ENCODE measurements at places on chromosomes 6 and 20.

GRCh38 chr6:70411542-70412251 is 1.6 kb upstream of the FAM135A start:
- no peak overlapping the region for H3K27ac ChIP-seq
- H3K36me3 ChIP-seq, result peaks cover 9% of the 10 kb centered on the region
- no peaks in the 10 kb centered on the region for H3K27me3 ChIP-seq
- DNase-seq, result no peak

DNA sequence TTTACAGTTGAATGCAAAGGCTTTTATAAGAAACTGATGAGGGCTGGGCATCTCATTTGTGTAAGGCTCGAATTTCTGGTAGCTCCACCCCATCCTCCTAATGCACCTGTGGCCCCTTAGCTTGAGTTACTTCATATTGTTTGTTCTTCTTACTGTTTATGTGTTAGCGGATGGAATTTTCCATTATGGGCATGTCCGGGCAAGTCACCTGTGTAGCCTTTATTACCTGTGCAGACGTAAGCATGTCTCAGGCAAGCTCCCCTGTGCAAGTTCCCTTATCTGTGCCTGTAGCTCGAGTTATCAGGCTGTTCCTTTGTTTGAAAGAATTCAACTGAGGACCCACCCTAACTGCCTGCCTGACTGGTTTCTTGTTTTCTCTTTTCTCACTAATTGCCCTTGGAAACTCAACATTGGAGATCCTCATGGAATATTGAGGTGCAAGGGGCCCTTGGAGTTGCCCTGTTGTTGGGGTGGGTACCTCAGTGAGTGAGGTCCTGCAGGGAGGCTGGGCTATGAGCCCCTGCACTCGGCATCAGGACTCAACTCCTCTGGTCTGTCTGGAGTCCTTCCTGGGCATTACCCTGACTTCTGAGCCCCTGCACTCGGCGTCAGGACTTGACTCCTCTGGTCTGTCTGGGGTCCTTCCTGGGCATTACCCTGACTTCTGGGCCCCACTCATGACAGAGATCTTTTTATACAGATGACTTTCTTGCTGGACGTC is 207.9 kb upstream of the SULF2 start:
- no peaks in the 10 kb centered on the region for H3K27me3 ChIP-seq
- H3K36me3 ChIP-seq, result no peaks in the 10 kb centered on the region
- no peak for DNase-seq
- no peak overlapping the region for H3K27ac ChIP-seq
- H3K4me3 ChIP-seq, result no peak overlapping the region

DNA sequence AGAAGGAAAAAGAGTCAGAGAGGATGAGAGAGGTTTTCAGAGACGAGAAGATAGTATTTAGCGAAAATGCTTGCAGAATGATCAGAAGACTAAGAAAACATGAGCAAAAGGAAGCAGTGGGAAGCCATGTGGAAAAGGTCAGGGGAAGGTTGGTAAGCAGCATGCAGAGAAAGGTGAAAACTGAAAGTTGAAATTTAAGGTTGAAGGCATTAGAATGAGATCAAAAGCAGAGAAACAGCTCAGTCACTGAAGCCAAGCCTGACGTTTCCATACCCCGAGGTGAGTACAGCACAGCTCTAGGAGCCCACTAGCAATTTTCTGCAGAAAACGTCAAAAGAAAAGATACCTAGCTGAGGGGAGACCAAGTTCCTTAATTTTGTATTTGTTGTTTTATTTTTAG is 19.1 kb upstream of the TFB1M start:
- H3K36me3 ChIP-seq, result no peaks in the 10 kb centered on the region
- no peak overlapping the region for H3K27ac ChIP-seq
- H3K27me3 ChIP-seq, result no peaks in the 10 kb centered on the region
- H3K4me1 ChIP-seq, result no peaks in the 10 kb centered on the region

DNA sequence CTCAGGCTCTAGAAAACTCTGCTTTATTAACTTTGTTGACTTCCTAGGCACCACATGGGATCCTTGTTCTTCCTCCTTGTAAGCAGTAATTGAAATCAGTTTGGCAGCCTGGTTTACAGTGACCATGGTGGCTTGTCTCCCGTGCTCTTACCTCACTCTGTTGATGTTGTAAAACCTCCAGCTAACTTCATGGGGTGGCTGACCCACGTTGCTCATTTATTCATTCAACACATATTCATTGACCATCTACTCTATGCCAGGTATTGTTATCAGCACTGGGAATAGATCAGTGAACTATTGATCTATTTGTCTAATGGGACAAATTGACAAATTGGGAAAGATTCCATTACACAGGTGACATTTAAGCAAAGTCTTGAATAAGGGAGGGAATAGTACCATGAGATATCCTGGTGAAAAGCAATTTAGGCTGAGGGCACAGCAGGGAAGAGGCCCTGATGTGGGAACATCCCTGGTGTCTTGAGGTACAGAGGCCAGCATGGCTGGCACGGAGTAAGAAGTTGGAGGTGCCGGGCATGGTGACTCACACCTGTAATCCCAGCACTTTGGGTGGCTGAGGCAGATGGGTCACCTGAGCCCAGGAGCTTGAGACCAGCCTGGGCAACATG is 19.1 kb downstream of the ESR1 start:
- no peaks in the 10 kb centered on the region for H3K27me3 ChIP-seq
- no peaks in the 10 kb centered on the region for H3K36me3 ChIP-seq
- DNase-seq, result no peak
- no peak overlapping the region for H3K4me3 ChIP-seq
- no peaks in the 10 kb centered on the region for H3K4me1 ChIP-seq

- H3K4me3 ChIP-seq, result no peak overlapping the region
Observed at GRCh38 chr20:14667226-14667625, 329.8 kb upstream of the FLRT3 start.

DNA sequence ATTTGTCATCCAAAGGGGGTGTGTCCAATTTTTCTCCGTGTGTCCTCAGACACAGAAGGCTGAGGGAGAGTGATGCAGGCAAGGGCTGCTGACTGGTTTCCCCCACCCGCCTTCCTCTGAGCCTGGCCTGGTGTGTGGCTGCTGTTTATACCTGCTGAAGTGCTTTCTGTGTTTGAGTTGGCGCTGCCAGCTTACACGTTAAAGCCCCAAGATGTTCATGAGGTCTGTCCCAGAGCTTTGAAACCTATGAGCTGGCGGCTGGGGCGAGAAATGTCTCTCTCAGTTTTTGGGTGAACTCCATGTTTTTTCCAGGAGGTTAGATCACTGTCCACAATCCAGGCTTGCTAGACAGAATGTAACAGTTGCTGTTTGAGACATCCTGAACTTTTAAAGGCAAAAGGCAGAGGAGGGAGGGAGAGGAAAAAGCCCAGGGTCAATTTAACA is 69.0 kb upstream of the CCN2 start:
- DNase-seq, result no peak
- no peak overlapping the region for H3K4me3 ChIP-seq
- no peaks in the 10 kb centered on the region for H3K27me3 ChIP-seq
- no peaks in the 10 kb centered on the region for H3K36me3 ChIP-seq
- peaks cover 11% of the 10 kb centered on the region for H3K4me1 ChIP-seq
- no peak overlapping the region for H3K27ac ChIP-seq

DNA sequence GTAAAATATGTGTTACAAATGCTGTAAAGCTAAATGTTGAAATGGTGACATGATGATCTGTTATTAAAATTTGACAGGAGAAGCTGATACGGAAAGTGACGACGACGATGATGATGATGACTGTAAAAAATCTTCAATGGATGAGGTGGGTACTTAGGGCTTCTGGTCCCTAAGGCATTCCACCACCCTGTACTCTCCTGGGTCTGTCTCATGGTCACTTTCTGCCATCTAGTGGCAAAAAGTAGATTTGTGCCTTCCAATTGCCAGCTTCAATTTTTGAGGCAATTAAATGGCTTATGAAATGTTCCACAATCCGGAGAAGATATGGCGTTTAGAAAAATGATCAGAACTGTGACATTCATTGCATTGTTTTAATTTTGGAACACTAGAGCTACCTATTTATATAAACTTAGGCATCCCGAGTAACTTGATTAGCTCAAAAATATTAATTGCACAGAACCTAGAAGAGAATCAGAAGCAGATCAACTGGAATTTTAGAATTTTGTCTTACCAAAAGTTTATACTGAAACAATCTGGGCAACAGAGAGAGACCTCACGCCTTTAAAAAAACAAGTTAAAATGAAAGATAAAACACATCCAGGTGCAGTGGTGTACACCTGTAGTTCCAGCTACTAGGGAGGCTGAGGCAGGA is 346.5 kb upstream of the PLCB4 start:
- H3K27me3 ChIP-seq, result no peaks in the 10 kb centered on the region
- no peak overlapping the region for H3K4me3 ChIP-seq
- H3K36me3 ChIP-seq, result no peaks in the 10 kb centered on the region

DNA sequence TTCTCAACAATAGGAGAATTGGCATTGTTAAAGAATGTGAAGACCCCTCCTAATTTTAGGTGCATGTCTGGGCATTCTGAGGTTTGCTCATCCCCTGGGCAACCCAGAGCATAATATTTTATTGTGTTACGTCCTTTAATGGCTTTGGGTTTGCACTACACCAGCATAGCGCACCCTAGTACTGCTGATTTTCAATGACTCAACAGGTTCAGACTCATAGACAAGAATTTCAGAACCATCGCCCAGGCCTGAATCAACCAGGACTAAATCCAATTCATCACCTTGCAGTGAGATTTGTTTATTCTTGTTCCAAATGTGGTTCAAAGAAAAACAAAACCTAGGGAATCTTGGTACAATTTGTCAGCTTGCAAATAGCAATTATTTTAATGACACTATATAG is 137.8 kb upstream of the PHACTR1 start:
- H3K27me3 ChIP-seq, result peaks cover 3% of the 10 kb centered on the region
- H3K4me1 ChIP-seq, result no peaks in the 10 kb centered on the region
- H3K27ac ChIP-seq, result no peak overlapping the region
- DNase-seq, result no peak
- peaks cover 2% of the 10 kb centered on the region for H3K36me3 ChIP-seq

GRCh38 chr20:36271639-36272546 is 34.2 kb upstream of the DLGAP4 start:
- H3K4me3 ChIP-seq, result no peak overlapping the region
- no peak for DNase-seq
- H3K36me3 ChIP-seq, result no peaks in the 10 kb centered on the region
- H3K27me3 ChIP-seq, result peaks cover 3% of the 10 kb centered on the region
- no peak overlapping the region for H3K27ac ChIP-seq

GRCh38 chr6:156695742-156696141 is 81.4 kb upstream of the ARID1B start:
- H3K4me1 ChIP-seq, result no peaks in the 10 kb centered on the region
- no peaks in the 10 kb centered on the region for H3K36me3 ChIP-seq
- H3K4me3 ChIP-seq, result no peak overlapping the region
- DNase-seq, result no peak
- no peaks in the 10 kb centered on the region for H3K27me3 ChIP-seq

GRCh38 chr6:123640567-123641187 is 3.9 kb upstream of the TRDN start:
- H3K27me3 ChIP-seq, result no peaks in the 10 kb centered on the region
- H3K4me3 ChIP-seq, result no peak overlapping the region
- no peak for DNase-seq
- H3K27ac ChIP-seq, result no peak overlapping the region

- H3K4me1 ChIP-seq, result peaks cover 5% of the 10 kb centered on the region
- DNase-seq, result no peak
- H3K27me3 ChIP-seq, result no peaks in the 10 kb centered on the region
- H3K4me3 ChIP-seq, result no peak overlapping the region
- peaks cover 84% of the 10 kb centered on the region for H3K36me3 ChIP-seq
- no peak overlapping the region for H3K27ac ChIP-seq
Observed at GRCh38 chr20:11922561-11922960, 4.9 kb downstream of the BTBD3 start.

DNA sequence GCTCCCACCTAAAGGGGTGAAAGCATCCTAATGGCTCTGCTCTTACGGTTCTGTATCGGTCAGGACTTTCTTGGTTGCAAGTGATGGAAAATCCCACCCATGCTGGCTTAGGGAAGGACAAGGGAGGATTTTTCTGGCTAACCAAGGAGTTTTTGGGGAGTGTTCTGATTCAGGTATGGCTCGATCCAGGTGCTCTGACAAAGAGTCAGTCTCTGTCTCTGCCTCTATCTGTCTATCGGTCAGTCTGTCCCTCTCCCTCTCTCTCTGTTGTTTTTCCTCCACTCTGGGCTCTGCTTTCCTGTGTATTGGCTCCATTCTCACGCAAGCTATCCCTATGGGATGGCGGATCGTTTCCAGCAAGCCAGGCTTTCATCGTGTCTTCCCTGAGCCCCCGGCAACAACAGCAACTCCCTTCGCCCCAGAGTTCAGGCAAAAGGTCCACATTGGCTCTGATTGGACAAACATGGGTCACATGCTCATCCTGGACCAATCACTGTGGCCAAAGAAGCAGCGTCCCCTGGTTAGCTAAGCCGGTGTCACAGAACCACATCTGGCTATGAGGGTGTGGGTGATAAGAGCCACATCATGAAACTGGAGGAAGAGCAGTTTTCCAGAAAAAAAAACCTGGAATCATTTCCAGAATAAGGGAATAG is 160.3 kb downstream of the BMP7 start:
- no peak overlapping the region for H3K27ac ChIP-seq
- H3K36me3 ChIP-seq, result no peaks in the 10 kb centered on the region
- H3K27me3 ChIP-seq, result peaks cover 2% of the 10 kb centered on the region
- no peak for DNase-seq

DNA sequence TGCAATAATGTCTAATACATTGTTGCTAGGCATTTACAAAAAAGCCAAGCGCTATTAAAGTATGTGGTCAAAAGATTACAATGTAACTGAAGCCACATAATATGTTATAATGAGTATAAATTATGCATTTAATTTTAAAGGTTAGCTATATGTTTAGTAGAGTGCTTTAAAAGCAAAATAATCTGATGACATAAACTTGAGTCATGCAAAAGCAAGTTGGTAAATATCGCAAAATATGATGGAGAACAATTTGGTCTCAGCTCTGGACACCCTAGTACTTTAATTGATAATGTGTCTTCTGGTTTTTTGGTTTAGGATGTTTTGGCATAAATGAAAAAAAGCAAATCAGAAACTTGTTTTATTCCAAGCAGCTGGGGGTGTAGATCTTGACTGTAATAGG is 188.6 kb upstream of the RREB1 start:
- no peaks in the 10 kb centered on the region for H3K36me3 ChIP-seq
- H3K27me3 ChIP-seq, result no peaks in the 10 kb centered on the region
- peaks cover 18% of the 10 kb centered on the region for H3K4me1 ChIP-seq
- no peak overlapping the region for H3K4me3 ChIP-seq

GRCh38 chr20:11324990-11325389 is 592.7 kb upstream of the BTBD3 start:
- H3K4me3 ChIP-seq, result no peak overlapping the region
- H3K27me3 ChIP-seq, result no peaks in the 10 kb centered on the region
- H3K4me1 ChIP-seq, result peaks cover 2% of the 10 kb centered on the region
- no peaks in the 10 kb centered on the region for H3K36me3 ChIP-seq
- DNase-seq, result no peak

GRCh38 chr6:97958134-97958533 is 675.1 kb upstream of the MMS22L start:
- no peaks in the 10 kb centered on the region for H3K36me3 ChIP-seq
- no peak overlapping the region for H3K27ac ChIP-seq
- peak; percentile 1 for DNase-seq
- H3K4me1 ChIP-seq, result peaks cover 4% of the 10 kb centered on the region
- no peaks in the 10 kb centered on the region for H3K27me3 ChIP-seq

- peaks cover 16% of the 10 kb centered on the region for H3K4me1 ChIP-seq
- no peak overlapping the region for H3K27ac ChIP-seq
- H3K27me3 ChIP-seq, result no peaks in the 10 kb centered on the region
- H3K36me3 ChIP-seq, result no peaks in the 10 kb centered on the region
- no peak for DNase-seq
Observed at GRCh38 chr20:5654557-5654956, 95.6 kb upstream of the SHLD1 start.
